ENCODE measurements at places on chromosomes 4 and X. TPM values are rescaled to one million over a fixed set of nuclear protein-coding genes. Genes with fewer than 3 reads are reported as not detected.

DNA sequence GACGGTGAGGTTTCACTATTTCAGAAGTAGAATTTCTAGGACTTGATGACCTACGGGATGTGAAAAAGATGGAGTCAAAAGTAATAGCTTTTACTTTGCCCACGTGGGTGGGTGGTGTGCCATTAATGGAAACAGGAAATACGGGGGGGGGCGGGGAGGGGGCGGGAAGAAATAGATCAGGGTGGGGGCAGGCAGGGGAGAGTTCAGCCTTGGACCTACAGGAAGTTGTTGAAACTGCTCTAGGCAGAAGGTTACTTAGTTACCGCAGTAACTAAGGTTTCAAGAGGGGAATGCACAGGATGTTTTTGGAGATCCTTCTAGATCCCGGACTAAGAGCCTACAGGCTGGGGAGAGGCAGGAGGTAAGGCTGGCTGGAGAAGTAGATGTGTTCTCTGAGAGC, 3.6 kb upstream of the FHL1 start:
- DNase-seq, result no peak

BEX1 gene
- polyA plus RNA-seq, result 3.1 TPM

IL1RAPL1 gene
- 0.02 TPM for polyA plus RNA-seq

- DNase-seq, result no peak
These were observed 68.7 kb upstream of the TEX13D start for GRCh38 chrX:124263743-124264142.

DNA sequence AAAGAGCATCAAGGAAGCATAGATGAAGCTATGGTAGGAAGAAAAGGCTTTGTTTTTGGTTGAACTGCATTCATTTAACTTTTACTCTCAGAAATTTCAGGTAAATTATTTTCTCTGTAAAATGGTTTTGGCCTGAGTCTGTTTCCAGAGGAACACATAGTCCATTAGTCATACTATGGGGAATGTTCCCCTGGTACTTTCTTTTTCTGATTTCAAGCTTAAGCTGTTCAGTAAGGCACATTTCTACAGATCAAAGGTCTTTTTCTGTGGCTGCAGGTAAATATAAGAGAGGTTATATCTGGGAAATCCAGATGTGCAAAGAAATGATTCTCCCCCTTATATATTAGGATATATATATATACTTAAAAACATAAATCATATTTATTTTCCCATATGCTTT, 1744.4 kb upstream of the ADGRL3 start:
- no peak for DNase-seq

GRCh38 chrX:68175562-68175961, 257.7 kb downstream of the OPHN1 start:
- DNase-seq, result no peak

DNA sequence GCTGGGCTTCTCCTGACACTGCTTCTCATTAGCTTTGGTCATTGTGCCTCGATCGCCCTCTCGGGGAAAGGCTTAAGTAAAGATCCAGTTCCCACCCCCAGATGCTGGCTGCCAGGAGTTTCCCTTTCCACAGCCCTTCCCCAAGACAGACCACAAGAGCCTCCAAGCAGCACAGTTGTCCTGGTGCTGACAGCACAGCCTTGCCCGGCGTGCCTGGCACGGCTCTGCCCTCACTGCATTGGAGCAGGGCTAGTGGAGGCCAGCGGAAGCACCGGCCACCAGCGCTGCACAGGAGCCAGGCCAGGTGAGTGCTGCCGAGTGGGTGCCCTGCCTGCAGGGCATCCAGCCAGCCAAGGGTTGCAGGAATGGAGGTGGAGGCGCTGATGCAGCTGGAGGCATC, 9.7 kb upstream of the MSANTD1 start:
- no peak for DNase-seq

DNA sequence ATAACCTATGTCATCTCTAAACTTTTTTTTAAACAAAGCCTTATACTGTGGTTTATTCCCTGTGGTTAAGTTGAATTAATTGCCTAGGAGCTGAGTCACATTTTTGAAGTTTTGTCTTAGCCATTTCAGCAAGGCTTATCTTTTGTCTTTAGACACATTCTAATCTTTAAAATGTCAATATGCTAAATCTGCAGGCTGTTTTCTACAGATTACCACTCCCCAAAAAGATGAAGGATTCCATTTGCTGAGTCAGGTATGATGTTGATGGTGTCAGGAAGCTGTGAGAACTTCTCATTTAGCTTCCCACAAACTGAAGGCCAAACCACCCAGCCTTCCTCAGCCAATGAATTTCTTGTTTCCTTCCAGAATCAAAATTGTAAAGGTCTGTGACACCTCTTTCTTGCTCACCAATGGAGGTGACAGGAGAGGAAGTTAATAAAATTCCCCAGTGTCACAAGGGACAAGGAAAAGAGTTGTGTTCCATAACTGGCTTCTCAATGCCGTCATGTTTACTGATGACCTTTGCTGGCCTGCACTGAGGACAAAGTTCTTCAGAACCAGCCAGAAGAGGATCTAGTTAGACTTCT, 3.7 kb upstream of the CXCL6 start:
- no peak for DNase-seq

NOX1 gene
- polyA plus RNA-seq, result 1.4 TPM

GRCh38 chr4:85756938-85757337, 282.0 kb downstream of the ARHGAP24 start:
- no peak for DNase-seq

GRCh38 chr4:116055857-116056827, 942.7 kb upstream of the NDST4 start:
- no peak for DNase-seq

EVC2 gene
- 2.2 TPM for polyA plus RNA-seq

DNA sequence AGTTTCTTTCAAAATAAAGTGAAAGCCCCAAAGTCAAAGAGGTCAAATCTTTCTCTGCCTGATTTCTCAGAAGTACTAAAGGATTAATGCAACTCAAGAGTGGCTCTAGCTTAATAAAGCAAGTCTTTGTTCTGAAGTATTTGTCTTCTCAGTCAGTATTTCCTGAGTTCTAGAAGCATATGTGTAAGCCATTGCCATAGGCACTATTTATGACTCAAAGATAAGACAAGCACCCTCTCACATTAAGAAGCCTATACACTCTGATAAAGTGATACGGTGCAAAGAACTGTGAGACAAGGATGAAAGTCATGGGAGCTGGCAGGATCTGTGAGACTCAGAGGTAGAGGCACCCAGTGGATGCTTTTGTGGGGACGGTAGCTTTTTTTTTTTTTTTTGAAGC, 60.9 kb downstream of the AASDH start:
- no peak for DNase-seq

TMSB15C gene
- polyA plus RNA-seq, result 2.3 TPM

GRCh38 chr4:3108211-3108610, 33.7 kb downstream of the HTT start:
- no peak for DNase-seq

GRCh38 chr4:152294331-152294730, 241.6 kb downstream of the FBXW7 start:
- DNase-seq, result no peak

- DNase-seq, result peak; percentile 78
These were observed 1.5 kb downstream of the P2RY8 start for GRCh38 chrX:1535241-1536041.

GSPT2 gene
- 18.8 TPM for polyA plus RNA-seq

MAGED1 gene
- 33.0 TPM for polyA plus RNA-seq

DNA sequence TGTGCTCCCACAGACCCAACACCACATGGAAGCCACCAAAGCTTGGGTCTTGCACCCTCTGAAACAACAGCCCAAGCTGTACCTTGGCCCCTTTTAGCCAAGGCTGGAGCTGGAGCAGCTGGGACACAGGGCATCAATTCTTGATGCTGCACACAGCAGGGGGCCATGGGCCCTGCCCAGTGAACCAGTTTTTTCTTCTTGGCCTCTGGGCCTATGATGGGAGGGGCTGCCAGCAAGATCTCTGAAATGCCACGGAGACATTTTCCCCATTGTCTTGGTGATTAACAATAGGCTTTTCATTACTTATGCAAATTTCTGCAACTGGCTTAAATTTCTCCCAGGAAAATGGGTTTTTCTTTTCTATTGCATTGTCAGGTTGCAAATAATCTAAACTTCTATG, 49.0 kb downstream of the SPANXA2 start:
- no peak for DNase-seq
